Skeletal muscle cell (primary cell): ENCODE measurements at places on chromosomes 11 and 22.

- DNase-seq = no peak
Measured at GRCh38 chr11:12757416-12757815, 83.2 kb downstream of the TEAD1 start.

DNA sequence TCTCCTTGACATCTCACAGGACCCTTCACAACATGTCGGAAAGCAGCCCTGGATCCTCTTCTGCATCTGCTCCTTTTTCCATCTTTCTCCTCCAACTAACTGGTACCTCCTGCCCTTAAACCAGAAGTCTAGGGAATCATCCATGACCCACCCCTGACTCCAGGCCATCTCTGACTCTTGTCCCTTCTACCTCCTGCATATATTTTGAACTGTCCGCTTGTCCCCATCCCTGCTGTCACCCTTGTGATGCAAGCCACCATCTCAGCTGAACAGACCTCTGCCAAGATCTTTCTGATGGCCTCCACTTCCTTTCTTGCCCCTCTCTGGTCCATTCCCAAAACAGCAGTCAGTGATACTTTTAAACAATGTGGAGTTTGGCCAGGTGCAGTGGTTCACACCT is 7.0 kb downstream of the RIBC2 start:
- no peak for DNase-seq

DNA sequence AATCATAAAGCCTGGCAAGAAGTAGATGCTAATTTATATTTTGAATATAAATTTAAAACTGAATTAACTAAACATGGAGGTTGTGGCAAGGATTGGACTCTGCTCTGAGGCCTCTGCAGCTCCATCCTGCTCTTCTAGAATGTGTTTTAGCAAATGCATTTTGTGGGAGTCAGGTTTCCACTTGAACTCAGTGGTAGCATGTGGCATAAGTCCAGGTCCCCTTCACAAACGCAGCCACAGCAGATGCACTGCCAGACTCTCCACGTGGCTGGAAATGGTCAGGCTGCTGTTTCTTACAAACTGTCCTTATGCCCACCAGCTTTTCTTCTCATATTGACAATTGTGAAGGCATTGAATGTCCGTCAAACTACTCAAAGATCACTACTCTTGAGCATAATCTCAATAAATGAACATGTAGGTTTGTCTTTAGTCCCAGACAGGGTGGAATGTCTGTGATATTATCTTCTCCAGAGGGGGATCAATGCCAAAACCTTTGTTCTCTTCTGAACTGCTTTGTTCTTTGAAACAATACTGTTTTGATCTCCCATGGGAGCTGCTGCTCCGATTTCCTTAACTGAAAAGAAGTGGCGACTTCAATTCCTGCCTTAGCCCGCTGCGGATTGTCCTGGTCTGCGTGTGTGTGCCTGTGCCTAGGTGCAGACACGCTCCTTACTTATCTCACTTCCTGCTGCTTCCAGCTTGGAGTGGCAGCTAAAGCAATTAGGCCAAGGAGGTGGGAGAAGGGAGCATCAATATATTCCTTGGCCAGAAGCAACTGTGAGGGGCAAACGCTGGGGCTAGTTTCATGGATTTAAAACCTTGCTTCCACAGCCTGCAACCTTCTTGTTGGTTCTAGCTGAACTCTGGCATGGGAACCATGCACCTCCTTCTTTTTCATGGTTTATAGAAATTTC is 24.2 kb downstream of the EIF4G2 start:
- no peak for DNase-seq

DNA sequence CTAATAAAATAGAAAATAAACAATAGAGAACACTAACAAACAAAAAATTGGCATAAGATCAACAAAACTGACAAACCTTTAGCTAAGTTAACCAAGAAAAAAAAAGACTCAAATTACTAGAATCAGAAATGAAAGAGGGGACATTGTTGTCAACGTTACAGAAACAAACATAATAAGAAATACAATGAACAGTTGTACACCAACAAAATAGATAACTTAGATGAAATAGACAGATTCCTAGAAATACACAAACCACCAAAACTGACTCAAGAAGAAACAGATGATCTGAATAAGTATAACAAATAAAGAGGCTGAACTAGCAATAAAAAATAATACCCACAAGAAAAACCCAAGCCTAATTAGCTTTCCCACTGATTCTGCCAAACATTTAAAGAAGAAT is 34.7 kb upstream of the TMPRSS4 start:
- DNase-seq = no peak

DNA sequence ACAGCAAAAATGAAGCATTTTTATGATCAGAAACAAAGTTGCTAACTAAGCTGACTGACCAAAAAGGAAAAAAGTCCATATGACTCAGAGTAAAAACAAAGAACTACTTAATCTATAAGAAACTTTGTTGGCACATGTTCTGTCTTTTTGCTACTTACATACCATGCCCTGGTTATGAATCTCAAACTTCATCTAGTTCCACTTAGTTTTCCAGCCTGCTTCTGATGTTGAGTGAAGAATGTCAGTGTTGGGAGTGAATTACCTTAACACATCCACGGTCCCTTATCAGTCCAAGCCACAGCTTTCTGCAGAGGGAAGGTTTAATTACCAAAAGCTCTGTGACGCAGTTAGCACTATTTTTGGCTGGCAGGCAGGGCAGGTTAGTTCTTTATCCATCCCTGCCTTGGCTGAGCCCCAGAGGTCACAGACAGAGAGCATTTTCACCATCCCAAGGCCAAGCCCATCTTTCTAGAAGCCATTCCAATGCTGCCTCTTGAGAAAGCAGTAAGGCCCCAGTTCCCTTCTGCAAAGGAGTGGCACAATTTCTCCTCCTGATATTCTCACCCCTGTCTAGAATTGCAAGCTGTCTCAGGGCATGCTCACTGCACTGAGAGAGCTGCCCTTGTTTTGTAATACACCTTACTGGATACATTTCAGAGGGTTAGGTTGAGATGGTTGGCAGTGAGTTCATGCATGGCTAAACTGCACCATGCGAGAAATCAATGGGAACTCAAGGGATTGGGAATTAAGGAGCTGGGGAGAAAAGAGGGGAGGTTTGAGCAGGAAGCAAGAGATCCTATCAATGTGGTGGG is 67.1 kb downstream of the SLC1A2 start:
- no peak for DNase-seq
